ENCODE measurements at places on chromosomes 13 and 19. TPM values are rescaled to one million over a fixed set of nuclear protein-coding genes. Genes with fewer than 3 reads are reported as not detected.

GRCh38 chr19:30170081-30170480, 202.1 kb upstream of the ZNF536 start:
- DNase-seq: no peak

GRCh38 chr19:2727640-2727944, 6.4 kb upstream of the DIRAS1 start:
- DNase-seq: no peak

DNA sequence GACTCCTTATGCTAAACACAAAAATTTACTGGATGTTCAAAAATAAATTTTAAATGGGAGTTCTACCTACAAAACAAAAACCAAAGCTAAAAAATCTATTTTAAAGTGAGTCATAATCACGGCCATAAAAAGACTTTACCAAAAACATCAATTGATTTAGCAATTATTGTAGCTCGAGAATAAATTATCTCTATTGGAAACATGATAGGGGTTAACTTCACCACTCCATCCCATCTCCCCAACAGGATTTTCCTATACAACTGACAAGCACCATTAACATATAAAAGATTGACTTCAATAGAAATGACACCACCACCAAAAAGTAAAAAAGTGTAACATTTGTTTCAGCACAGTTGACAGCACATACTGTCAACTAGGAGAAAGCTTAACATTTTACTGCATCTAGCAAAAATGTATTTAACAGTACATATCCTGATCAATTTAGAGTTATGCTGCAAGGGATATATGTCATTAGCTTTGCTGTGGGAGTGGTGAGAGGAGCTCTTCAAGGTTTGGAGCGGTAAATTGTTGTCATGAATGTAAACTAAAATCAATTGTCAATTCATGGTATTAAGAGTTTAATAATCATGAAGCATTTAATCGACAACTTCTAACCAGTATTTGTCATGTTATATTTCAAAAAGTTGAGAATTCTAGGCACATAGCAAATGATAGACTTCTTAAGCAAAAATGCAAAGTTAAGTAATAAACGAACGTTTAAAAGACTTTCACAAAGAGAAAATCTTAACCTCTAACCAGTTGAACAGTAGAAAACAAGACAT, 3.8 kb downstream of the UBL3 start:
- peak; percentile 25 for DNase-seq

The NFIX gene
- total RNA-seq: 160 TPM

- DNase-seq: no peak
Measured at GRCh38 chr13:30824651-30825050, 81.4 kb upstream of the MEDAG start.

DNA sequence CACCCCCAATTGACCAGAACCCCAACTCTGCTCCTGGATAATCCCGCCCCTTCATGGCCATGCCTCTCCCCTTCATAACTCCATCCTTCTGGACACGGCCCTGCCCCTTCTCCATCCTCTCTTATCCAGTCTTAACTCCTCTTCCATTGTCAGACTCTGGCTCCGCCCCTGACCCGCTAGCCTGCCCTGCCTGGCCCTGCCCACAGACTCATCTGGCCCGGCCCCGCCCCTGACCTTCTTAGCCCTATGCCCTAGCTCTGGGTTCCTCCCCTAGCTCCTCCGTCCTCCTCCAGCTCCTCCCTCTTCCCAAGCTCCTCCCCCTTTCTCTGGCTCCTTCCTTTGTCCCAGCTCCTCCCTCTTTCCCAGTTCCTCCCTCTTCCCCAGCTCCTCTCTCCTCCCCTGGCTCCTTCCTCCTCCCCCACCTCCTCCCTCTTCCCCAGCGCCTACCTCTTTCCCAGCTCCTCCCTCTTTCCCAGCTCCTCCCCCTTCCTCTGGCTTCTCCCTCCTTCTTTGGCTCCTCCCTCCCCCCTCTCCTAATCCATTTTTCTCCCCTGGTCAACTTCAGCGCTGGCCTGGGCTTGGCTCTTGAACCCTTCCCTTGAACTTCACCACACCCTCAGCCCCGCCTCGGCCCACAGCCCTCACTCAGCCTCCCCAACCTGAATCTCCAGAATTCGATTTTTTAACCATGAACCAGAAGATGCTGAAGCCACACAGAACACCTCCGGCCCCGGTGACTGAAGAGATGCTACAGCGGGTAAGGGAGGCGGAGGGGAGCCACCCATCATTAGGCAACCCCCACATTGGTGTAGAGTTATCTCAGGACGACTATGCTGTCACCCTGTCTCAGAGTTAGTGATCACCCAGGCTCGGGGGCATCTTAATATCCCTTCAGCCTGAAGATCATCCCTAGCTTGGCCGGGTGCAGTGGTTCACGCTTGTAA, 9.2 kb upstream of the ZNF358 start:
- peak; percentile 85 for DNase-seq
